ENCODE measurements at places on chromosomes 6 and 20.

DNA sequence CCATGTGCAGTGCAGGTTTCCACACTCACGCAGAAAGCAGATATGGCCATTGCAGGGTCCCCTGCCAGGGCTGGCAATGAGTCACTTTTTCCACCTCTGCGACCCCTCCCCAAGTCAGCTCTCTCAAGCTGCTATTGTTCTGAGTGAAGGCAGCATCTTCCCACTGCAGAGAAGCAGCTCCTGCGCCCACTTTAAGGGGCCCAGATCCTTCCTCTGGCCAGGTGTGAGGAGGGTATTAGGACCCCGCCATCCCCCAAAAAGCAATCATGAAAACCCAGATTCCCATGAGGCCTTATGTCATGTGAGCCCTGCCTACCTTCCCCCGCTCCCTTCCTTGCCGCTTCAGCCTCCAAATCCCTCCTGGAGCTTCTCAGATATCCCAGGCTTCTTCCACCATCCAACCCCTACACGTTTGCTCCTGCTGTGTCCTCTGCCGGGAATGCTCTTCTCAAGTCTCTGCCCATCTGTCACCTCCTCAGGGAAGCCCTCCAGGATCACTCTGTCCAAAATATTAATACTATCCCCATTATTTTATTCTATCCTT lies 220.3 kb downstream of the NFATC2 start:
- DNase-seq, result no peak

DNA sequence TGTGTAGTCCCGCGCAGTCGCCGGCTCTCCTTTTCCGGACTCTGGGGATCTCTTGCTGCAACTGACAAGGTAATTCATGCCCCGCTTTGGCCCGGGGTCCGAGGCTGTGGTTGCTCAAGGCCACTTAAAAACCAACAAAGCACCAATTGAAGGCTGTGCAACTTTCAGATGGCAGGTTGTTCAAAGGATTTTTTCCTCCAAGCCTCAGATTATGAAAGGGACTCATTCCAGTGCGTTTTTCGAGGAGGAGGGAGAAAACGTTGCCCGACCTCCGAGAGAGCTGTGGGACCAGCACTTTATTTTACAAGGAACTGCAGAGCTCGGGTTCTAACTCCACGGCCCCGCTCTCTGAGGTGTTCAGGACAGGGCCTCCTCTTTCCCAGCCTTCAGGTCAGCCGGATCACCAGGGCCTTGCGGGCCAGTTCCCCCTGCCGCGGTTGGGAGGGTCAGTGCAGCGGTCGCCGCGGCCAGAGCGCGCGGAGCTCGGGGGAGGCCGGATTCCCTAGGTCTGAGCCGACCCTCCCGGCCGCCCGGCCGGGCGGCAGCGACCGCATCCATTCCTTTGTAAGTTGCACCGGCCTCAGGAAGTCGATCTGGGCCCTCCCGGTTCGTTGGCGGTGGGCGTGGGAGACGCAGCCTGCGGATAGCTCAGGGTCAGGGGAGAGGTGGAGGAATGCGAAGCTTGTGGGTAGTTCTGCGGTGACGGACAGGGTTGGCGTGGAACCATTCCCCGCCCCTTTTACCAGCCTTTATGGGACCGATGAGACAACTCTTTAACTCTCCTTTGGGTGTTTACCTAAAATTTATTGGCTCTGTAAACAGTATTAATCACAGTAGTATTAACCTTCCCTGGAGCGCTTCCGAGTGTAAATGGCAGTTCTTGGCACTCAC lies 1.6 kb downstream of the UTRN start:
- peak; percentile 82 for DNase-seq

GRCh38 chr20:24700166-24700860 lies 230.9 kb downstream of the SYNDIG1 start:
- DNase-seq, result no peak

GRCh38 chr20:21521596-21522480 lies 8.0 kb upstream of the NKX2-2 start:
- no peak for DNase-seq

DNA sequence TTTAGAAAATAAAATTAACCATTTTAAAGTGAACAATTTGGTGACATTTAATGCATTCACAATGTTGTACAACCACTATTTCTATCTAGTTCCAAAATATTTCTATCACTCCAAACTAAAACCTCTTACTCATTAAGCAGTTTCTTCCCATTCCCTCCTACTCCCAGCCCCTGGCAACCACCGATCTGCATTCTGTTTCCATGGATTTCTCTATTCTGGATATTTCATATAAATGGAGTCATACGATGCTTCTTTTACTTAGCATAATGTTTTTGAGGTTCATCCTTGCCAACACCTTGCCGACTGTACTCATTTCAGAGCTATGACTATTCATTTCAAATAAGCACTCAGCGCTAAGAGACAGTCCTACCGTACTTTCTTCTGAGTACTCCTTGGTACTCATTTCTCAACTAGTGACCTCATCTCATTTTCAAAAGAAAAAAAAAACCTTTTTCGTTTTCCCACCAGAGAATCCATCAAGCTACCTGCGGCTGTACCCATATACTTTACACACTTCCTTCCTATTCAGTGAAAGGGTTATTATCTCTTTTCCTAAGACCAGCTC lies 259.2 kb downstream of the UTRN start:
- no peak for DNase-seq

DNA sequence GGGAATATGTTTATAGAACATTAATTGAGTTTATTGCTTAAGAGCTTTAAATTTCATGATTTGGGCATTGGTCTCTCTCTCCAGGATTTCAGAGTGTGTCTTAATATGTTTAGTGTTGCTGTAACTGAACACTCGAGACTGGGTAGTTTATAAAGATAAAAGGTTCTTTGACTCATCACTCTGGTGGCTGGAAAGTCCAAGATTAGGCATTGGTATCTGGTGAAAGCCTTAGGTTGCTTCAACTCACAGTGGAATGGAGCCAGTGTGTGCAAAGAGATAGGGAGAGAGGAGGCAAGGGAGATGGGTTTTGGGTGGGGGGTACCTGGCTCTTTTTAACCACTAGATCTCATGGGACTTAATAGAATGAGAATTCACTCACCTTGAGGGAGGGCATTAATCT lies 35.6 kb upstream of the DTNBP1 start:
- no peak for DNase-seq

Data from heart left ventricle (tissue), 16 donors.